ENCODE measurements at places on chromosomes 1 and 21. TPM values are rescaled to one million over a fixed set of nuclear protein-coding genes. Genes with fewer than 3 reads are reported as not detected.

Gene CTSE
- not detected for total RNA-seq

Gene LCE1A
- total RNA-seq: not detected

Gene FAAH
- 0.69 TPM for total RNA-seq

Gene TAL1
- total RNA-seq: not detected

Gene PDZK1IP1
- 0.81 TPM for total RNA-seq

Gene DIRAS3
- total RNA-seq: 1.6 TPM

Gene CFAP74
- total RNA-seq: not detected

Gene KRTAP12-2
- total RNA-seq: not detected

Gene RO60
- 88.1 TPM for total RNA-seq

Gene PRRX1
- 21.6 TPM for total RNA-seq

Gene AADACL4
- total RNA-seq: not detected

Gene PTPRU
- 3.3 TPM for total RNA-seq

Gene RASAL2
- 14.8 TPM for total RNA-seq

Gene RXFP4
- not detected for total RNA-seq

Gene EMC1
- 118 TPM for total RNA-seq

Gene L1TD1
- not detected for total RNA-seq

Gene SPRR3
- not detected for total RNA-seq

Gene CNR2
- not detected for total RNA-seq

Gene FLG2
- total RNA-seq: not detected

Gene NGF
- total RNA-seq: 9.7 TPM

Gene GSTM5
- total RNA-seq: not detected

Gene NUP210L
- not detected for total RNA-seq

Gene OR2T35
- total RNA-seq: not detected

Gene FAM78B
- not detected for total RNA-seq

Gene A3GALT2
- not detected for total RNA-seq

Gene DCAF8
- 31.1 TPM for total RNA-seq

Gene CFHR1
- total RNA-seq: not detected

Gene LCE1C
- total RNA-seq: not detected

Gene MANEAL
- total RNA-seq: 7.2 TPM

Gene C1QC
- total RNA-seq: not detected
